ENCODE measurements at places on chromosomes 16 and 17. TPM values are rescaled to one million over a fixed set of nuclear protein-coding genes. Genes with fewer than 3 reads are reported as not detected.

Gene CDH13
- total RNA-seq, result 27.2 TPM

Gene ZNF205
- total RNA-seq, result 11.7 TPM

Gene ASGR2
- 1.3 TPM for total RNA-seq

Gene HSF5
- total RNA-seq, result 0.20 TPM

Gene CTRL
- total RNA-seq, result 0.96 TPM

Gene HAP1
- total RNA-seq, result 0.58 TPM

Gene TSPOAP1
- 21.0 TPM for total RNA-seq

Gene GDPD3
- total RNA-seq, result 11.5 TPM

Gene HBA2
- 248 TPM for total RNA-seq

Gene CORO6
- 7.7 TPM for total RNA-seq

Gene HASPIN
- total RNA-seq, result 0.41 TPM

Gene SLFN14
- not detected for total RNA-seq

Gene ACSM2A
- not detected for total RNA-seq

Gene DRC3
- total RNA-seq, result 3.3 TPM

GRCh38 chr16:2278956-2279800 lies 11.3 kb upstream of the RNPS1 start:
- no peaks in the 10 kb centered on the region for H3K4me1 ChIP-seq
- no peaks in the 10 kb centered on the region for H3K27me3 ChIP-seq
- no peak overlapping the region for H3K27ac ChIP-seq
- peaks cover 37% of the 10 kb centered on the region for H3K36me3 ChIP-seq
- no peak for DNase-seq

GRCh38 chr17:3723188-3723555 lies 531 bp upstream of the HASPIN start:
- no peak for DNase-seq
- H3K36me3 ChIP-seq, result peaks cover 13% of the 10 kb centered on the region
- H3K4me3 ChIP-seq, result peak overlapping the region; percentile 96
- H3K27ac ChIP-seq, result peak overlapping the region; percentile 88
- H3K27me3 ChIP-seq, result no peaks in the 10 kb centered on the region

- H3K27me3 ChIP-seq, result no peaks in the 10 kb centered on the region
- peaks cover 60% of the 10 kb centered on the region for H3K4me1 ChIP-seq
- H3K36me3 ChIP-seq, result no peaks in the 10 kb centered on the region
- peak; percentile 69 for DNase-seq
Measured at GRCh38 chr17:40548982-40549685, 16.1 kb downstream of the CCR7 start.

- no peak overlapping the region for H3K4me3 ChIP-seq
- H3K36me3 ChIP-seq, result no peaks in the 10 kb centered on the region
- H3K4me1 ChIP-seq, result peaks cover 4% of the 10 kb centered on the region
- no peaks in the 10 kb centered on the region for H3K27me3 ChIP-seq
Measured at GRCh38 chr16:85387171-85387507, 226.0 kb upstream of the GSE1 start.

GRCh38 chr17:80416260-80416939 lies 1.4 kb downstream of the ENDOV start:
- peaks cover 19% of the 10 kb centered on the region for H3K36me3 ChIP-seq
- peaks cover 27% of the 10 kb centered on the region for H3K4me1 ChIP-seq
- H3K27me3 ChIP-seq, result no peaks in the 10 kb centered on the region
- H3K4me3 ChIP-seq, result peak overlapping the region; percentile 100
- DNase-seq, result no peak

- H3K4me3 ChIP-seq, result peak overlapping the region; percentile 100
- H3K36me3 ChIP-seq, result no peaks in the 10 kb centered on the region
- H3K27ac ChIP-seq, result peak overlapping the region; percentile 98
- H3K27me3 ChIP-seq, result no peaks in the 10 kb centered on the region
- H3K4me1 ChIP-seq, result peaks cover 86% of the 10 kb centered on the region
- no peak for DNase-seq
Measured at GRCh38 chr17:40323391-40324381, 14.7 kb downstream of the RARA start.

GRCh38 chr16:60929-61878 lies 7.6 kb downstream of the SNRNP25 start:
- peaks cover 7% of the 10 kb centered on the region for H3K4me1 ChIP-seq
- H3K27me3 ChIP-seq, result no peaks in the 10 kb centered on the region
- DNase-seq, result peak; percentile 63
- peaks cover 74% of the 10 kb centered on the region for H3K36me3 ChIP-seq

- peaks cover 22% of the 10 kb centered on the region for H3K27me3 ChIP-seq
- no peaks in the 10 kb centered on the region for H3K4me1 ChIP-seq
- no peak for DNase-seq
- H3K36me3 ChIP-seq, result no peaks in the 10 kb centered on the region
Measured at GRCh38 chr17:74345433-74346241, 16.0 kb downstream of the BTBD17 start.

- peaks cover 6% of the 10 kb centered on the region for H3K4me1 ChIP-seq
- H3K27me3 ChIP-seq, result no peaks in the 10 kb centered on the region
- H3K4me3 ChIP-seq, result no peak overlapping the region
- no peak for DNase-seq
- no peaks in the 10 kb centered on the region for H3K36me3 ChIP-seq
Measured at GRCh38 chr16:19163215-19163614, 4.8 kb upstream of the SYT17 start.

DNA sequence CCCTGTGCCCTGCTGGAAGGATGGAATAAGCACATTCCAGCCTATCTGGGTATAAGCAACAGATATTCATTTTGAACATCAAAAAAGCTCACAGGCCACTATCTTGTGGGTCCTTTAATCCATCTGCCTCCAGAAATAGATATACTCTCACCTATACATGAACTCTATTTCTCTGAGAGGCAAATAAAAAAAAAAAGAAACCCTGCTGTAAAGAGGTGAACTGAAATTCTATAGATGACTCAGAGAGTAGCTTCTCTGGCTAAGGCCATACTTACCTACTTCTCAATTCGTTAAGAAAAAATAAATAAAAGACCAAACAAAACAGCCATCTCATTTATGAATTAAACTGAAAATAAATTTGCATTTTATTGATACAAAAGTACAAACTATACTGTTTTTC lies 86.3 kb downstream of the DYNLRB2 start:
- no peaks in the 10 kb centered on the region for H3K27me3 ChIP-seq
- H3K36me3 ChIP-seq, result peaks cover 1% of the 10 kb centered on the region
- no peak overlapping the region for H3K27ac ChIP-seq
- H3K4me3 ChIP-seq, result no peak overlapping the region
- no peaks in the 10 kb centered on the region for H3K4me1 ChIP-seq

GRCh38 chr16:81273223-81273950 lies 34.9 kb downstream of the BCO1 start:
- no peaks in the 10 kb centered on the region for H3K36me3 ChIP-seq
- H3K27me3 ChIP-seq, result no peaks in the 10 kb centered on the region
- DNase-seq, result peak; percentile 46
- no peaks in the 10 kb centered on the region for H3K4me1 ChIP-seq
- no peak overlapping the region for H3K27ac ChIP-seq

DNA sequence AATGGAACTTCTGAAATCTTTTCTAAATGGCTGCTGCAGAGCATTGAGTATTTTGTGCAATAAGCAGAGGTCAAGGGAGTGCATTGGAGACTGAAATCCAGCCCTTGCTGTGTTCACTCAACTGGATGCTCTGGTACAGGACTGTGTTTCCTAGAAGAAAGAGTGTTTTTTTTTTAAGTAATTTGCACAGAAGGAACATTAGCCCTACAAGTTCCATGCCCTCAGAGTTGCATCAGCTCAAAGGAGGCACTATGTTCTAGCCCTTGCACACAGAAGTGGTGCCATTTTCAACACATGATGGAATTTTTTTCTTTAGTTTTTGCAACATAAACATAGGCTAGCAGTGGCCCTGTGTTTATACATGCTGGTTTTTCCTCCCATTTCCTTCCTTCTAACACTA lies 144.1 kb upstream of the HLF start:
- H3K4me3 ChIP-seq, result no peak overlapping the region
- DNase-seq, result no peak
- H3K4me1 ChIP-seq, result no peaks in the 10 kb centered on the region

DNA sequence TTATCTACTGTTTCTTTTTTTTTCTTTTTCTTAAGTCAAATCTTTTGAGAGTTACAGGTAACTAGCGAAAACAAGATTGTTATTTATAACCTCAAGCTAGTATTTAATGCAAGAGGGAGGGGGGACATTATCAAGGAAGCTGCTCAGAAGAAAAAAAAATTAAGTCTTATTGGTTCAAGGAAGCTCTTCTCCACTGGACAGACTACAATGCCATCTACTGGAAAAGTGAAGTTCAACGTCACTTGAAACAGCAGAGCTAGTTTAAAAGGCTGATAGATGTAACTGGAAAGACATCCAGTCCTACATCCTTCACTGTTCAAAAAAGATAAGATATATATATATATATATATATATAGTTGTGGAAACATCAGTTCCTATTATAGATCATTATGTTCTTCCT lies 418.0 kb upstream of the PSMD7 start:
- peaks cover 2% of the 10 kb centered on the region for H3K27me3 ChIP-seq
- no peak for DNase-seq
- no peak overlapping the region for H3K4me3 ChIP-seq
- no peak overlapping the region for H3K27ac ChIP-seq
- no peaks in the 10 kb centered on the region for H3K36me3 ChIP-seq

- DNase-seq, result no peak
- H3K4me1 ChIP-seq, result peaks cover 49% of the 10 kb centered on the region
- H3K27ac ChIP-seq, result peak overlapping the region; percentile 75
- no peak overlapping the region for H3K4me3 ChIP-seq
Measured at GRCh38 chr17:63984651-63985386, 12.1 kb upstream of the SCN4A start.

DNA sequence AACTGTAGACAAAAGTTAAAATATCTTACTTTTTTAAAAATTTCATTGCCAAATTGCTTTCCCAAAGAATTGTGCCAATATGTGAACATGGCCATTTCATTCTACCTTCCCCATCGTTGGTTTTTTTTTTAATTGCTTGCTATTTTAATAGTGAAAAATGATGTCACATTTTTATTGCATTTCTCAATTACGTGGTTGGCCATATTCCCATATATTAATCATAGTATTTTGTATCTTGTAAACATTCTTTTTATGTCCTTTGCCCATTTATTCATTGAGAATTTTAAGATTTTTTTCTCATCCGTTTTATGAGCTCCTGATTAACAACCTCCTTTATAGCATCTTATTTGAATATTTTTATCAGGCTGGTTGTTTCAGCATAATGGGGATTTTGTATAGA lies 7.2 kb downstream of the OMG start:
- no peak overlapping the region for H3K27ac ChIP-seq
- no peak for DNase-seq
- no peaks in the 10 kb centered on the region for H3K4me1 ChIP-seq
- H3K27me3 ChIP-seq, result no peaks in the 10 kb centered on the region

GRCh38 chr17:19940722-19941464 lies 36.7 kb downstream of the AKAP10 start:
- H3K4me1 ChIP-seq, result peaks cover 20% of the 10 kb centered on the region
- H3K36me3 ChIP-seq, result peaks cover 63% of the 10 kb centered on the region
- peak overlapping the region; percentile 12 for H3K27ac ChIP-seq
- H3K4me3 ChIP-seq, result no peak overlapping the region
- no peak for DNase-seq

DNA sequence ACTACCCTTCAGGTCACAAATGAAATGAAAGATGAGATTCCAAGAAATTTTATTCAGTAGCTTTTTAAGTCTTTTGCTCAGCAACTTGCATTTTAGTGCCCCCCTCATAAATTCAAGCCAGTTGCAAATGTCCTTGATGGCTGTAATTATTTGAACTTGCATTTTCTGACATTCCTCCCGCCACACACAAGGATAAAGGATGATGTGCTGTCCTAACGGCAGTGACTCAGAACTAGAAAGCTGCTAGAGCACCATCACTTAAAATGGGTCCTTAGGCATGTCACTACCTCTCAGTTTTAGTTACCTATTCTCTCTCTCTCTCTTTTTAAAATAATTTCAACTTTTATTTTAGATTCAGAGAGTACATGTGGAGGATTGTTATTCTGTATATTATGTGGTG lies 306.7 kb downstream of the CNTNAP4 start:
- H3K4me1 ChIP-seq, result no peaks in the 10 kb centered on the region
- no peaks in the 10 kb centered on the region for H3K36me3 ChIP-seq
- H3K4me3 ChIP-seq, result no peak overlapping the region
- no peaks in the 10 kb centered on the region for H3K27me3 ChIP-seq
- DNase-seq, result no peak
- H3K27ac ChIP-seq, result no peak overlapping the region

DNA sequence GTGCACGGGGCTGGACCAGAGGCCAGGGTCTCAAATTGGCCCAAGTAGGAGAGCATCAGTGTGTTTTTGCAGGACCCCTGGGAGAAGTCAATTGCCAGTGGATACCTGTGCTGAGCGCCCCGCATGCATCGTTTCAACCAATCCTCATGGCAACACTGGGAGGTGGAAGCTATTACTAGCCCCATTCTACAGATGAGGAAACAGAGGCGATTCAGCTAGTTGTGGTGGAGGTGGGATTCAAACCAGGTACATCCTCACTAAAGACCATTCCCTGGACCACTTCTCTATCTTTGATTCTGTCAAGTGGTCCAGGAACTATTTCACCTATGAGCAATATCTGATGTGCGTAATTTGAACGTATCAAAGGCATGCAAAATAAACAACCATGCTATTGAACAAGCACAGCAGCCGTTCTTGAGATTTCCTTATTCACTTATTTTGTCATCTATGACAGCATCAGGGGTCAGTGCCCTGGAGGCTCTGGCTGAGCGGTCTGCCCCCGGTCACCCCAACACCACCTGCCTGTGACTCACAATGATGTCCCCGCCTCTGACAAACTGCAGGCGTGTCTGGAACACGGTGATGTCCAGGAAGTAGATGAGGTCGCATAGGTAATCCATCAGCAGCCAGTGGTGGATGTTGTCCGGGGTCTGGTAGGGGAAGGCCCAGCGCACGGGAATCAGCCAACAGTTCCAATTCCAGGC lies 54.0 kb downstream of the CNGB1 start:
- H3K4me3 ChIP-seq, result no peak overlapping the region
- DNase-seq, result no peak
- no peaks in the 10 kb centered on the region for H3K36me3 ChIP-seq
- H3K27ac ChIP-seq, result no peak overlapping the region
- H3K27me3 ChIP-seq, result no peaks in the 10 kb centered on the region

DNA sequence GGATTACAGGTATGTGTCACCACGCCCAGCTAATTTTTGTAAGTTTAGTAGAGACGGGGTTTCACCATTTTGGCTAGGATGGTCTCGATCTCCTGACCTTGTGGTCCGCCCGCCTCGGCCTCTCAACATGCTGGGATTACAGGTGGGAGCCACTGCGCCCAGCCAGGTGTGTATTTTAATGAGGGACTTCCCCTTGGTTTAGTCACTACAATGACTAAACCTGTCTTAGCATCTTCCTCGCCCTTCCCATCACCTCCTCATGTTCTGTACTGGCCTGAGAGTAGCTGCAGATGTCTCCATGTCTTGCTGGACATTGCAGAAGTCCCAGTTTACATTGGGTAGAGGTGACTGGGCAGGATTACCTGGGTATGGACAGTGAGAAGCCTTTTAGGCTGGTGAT lies 9.6 kb downstream of the SLC7A6 start:
- H3K27me3 ChIP-seq, result no peaks in the 10 kb centered on the region
- H3K4me3 ChIP-seq, result no peak overlapping the region
- peaks cover 34% of the 10 kb centered on the region for H3K4me1 ChIP-seq

DNA sequence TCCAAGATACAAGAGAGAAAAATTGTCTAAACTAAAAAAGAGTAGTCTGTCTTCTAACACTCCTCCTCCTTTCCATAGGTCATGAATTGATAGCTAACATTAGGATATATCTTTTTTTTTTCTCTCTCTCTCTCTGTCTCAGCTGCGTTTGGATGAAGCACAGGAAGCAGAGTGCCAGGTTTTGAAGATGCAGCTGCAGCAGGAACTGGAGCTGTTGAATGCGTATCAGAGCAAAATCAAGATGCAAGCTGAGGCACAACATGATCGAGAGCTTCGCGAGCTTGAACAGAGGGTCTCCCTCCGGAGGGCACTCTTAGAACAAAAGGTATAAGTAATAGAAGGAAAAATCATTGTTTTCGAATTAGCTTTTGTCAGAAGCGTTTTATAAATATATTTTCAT lies 32.9 kb downstream of the ABHD15 start:
- DNase-seq, result no peak
- no peaks in the 10 kb centered on the region for H3K27me3 ChIP-seq
- H3K4me1 ChIP-seq, result no peaks in the 10 kb centered on the region
- H3K27ac ChIP-seq, result no peak overlapping the region
- H3K4me3 ChIP-seq, result no peak overlapping the region
